ENCODE measurements at places on chromosomes 1 and 21.

DNA sequence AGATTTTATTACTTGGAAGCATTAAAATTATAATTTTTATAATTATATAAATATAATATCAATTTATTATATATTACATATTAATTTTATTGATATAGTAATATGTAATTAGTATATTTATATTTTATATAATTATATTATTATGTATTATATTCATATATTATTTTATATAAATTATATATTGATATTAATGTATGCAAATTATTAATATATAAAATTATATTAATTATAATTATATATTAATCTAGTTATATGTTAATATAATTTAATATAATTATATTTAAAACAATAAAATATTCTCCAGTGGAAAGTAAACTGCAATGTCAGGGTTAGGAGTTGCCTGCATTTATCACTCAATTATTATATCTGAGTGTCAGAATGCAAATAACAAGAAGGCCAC is 48.8 kb downstream of the KCNK2 start:
- no peak for DNase-seq

- no peak for DNase-seq
Measured at GRCh38 chr1:229857585-229857984, 209.5 kb upstream of the GALNT2 start.

GRCh38 chr1:62800281-62800680 is 16.3 kb downstream of the ATG4C start:
- DNase-seq, result no peak

- no peak for DNase-seq
Measured at GRCh38 chr1:101071470-101071891, 45.9 kb upstream of the DPH5 start.

DNA sequence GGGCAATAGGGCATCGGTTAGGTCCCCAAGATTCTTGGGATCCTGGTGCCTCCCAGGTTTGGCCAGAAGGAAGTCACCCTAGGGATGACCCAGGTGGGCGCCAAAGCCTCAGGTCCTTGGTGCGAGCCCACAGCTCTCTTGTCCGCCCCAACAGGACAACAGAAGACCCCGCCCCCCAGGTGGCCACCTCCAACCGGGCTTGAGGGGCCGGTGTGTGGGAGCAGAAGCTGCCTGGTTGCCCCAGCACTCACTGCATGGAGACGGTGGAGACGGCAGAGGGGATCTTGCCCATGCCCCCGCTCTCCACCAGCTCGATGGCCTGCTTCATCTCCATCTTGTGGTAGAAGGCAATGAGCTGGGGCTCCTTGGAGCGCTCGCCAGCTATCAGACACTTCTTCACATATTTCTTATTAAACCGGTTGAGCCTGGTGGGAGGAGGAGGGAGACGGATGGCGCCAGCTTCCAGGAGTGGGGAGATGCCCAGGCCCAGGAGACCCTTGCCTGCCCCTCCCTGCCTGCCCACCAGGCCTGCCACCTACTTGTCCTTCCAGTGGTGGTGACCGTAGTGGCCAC is 52.7 kb downstream of the SLC9A1 start:
- DNase-seq, result no peak

GRCh38 chr1:236282425-236282716 is 613 bp upstream of the ERO1B start:
- DNase-seq, result no peak

GRCh38 chr1:67053535-67053784 is 488 bp downstream of the SLC35D1 start:
- DNase-seq, result no peak

DNA sequence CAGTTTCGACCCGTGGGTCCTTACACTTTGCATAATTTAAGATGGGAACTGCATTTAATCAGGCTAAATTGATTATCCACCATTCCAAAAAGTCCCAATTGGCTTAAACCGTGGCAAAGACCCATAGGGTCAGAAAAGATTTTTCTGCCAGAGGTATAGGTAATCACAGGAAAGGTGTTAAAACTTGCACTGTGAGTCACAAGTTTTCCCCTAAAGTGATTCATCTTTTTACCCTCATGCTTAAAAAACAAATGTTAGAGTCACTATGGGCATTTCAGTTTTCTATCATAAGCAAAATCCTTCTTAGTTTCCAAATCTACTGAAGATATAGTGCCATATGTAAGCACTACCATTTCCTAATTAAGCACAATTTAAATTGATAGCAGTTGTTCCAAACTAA is 1079.8 kb downstream of the ADGRL2 start:
- no peak for DNase-seq

DNA sequence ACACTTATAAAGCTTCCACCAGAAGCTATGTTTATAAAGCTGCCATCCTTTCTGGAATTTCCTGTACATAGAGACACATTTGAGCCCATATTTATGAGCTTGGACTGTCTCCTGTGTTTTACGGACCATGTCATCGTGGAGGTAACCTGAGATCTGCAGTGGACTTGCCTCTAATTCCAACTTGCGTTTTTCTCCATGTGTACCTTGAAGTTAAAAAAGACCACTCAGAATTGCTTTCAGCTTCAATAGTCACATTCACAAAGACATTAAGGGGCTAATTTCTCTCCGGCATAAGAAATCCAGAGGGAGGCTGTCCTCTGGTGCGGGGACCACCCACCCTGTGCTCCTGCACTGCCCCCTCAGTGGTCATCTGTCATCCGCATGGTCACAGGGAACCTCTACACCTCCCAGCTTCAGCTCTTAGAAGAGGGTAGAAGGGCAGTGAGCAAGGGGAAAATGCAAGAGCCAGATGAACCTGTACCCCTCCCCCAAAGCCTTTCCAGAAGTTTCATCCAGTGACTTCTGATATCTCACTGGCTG is 521.4 kb upstream of the CAMK1G start:
- DNase-seq, result no peak

- no peak for DNase-seq
Measured at GRCh38 chr1:211632117-211632807, 43.2 kb downstream of the NEK2 start.

DNA sequence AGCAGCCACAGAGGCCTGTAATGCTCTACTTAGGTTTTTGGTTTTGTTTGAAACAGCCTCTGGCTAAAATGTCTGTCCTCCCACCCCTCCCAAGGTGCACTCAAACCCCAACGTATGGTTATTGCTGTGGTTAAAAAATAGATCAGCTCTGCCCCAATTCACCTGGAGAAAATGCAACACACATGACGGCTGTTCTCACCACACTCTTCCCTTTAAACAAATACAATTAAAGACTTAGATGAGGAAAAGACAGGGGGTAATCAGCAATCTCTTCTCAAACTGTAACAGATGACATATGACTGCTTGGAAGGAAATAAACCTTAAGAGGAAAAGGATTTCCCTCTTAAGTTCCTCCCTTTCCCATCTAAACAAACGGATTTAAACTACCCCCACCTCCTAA is 6.2 kb upstream of the MTMR11 start:
- no peak for DNase-seq

GRCh38 chr1:187928288-187928687 is 1099.5 kb downstream of the PLA2G4A start:
- no peak for DNase-seq

DNA sequence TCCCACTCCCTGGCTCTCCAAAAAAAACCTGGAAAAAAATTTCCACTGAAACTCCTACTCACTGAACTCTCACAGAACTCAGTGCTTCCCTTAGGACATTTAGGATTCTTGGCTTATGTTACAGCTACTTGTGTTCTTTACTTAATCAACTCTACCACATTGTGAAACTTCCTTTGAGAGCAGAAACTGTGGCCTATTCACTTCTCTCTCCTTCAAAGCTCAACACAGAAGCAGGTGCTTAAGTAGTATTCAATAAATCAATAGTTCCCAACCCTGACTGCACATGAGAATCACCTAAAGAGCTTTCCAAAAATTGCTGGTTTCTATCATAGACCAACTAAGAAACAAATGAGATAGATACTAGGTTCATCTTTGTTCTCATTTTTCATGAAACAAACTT is 67.9 kb upstream of the DMRTA2 start:
- peak; percentile 8 for DNase-seq

DNA sequence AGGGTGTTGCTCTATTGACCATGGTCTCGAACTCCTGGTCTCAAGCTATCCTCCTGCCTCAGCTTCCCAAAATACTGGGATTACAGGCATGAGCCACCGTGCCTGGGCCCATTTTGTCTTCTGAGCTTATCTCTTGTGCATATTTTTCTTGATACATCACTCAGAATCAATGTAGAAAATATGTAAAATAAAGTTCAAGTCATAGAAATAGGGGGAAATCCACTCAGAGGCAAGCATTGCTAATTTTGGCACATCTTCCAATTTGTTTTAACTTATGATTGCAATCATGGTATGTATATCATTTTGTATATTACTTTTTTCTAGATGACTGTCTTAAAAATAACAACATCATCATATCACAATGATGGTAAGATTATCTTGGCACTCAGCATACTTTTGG is 21.6 kb downstream of the RIT1 start:
- DNase-seq, result no peak

DNA sequence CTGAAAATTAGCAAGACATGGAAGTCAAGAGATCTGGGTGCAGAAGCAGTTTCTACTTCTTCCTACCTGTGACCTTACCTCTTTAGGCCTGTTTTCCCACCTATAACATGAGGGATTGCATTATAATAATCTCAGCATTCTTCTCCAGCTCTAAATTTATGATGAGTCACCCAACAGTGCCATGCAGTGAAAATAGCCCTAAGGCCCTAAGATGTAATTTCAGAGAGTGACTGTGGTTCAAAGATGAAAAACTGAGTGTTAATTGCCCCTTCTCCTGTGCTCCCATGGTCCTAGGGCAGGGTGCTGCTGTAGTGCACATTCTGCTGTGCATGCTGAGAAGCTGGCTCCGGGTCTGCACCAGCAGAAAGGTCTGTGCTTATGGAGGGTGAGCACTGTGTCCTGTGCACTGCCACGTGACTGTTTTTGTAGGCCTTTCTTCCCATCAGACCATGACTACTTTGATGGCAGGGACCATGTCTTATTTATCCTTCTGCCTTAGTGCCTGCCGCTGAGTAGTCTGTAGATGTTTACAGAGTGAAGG is 29.7 kb downstream of the JUN start:
- DNase-seq, result no peak

DNA sequence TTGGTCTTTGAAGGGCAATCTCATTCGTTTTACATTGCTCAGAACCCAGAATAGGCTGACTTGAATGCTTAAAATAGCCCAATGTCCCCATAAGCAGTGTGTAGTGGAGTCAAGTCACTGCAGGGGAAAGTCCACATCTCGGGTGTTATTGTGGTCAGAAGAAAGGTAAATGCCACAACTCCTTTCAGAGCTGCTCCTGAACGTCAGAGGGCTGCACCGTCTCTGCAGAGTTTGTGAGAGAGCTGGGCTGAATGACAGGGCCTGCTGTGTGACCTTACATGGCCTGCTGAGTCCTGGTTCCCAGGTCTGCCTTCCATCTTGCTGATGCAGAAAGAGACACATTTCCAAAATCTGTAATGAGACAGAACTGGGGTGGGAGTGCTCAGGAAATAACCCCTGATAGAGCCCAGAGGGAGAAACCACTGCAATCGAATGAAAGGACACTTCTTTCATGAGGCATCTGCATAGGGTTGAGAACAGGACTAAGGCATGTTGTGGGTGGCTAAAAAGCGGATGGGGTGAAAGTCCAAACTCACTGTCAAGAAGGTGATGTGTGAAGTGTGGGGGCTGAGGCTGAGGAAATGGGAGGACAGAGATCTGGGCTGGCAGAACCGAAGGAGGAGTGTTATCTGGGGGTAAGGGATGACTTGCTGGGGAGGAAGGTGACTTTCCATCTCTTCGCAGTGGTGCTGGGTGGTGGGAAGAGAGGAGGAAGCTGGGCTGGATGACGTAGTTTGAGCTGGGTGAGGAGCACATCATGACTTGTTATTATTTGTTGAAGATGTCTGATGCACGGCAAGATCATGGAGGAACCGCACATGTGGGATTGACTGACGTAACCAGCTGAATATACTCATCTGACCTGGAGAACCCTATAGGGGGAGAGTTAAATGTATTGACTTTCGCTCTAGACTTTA is 33.7 kb downstream of the XCL2 start:
- no peak for DNase-seq

- no peak for DNase-seq
Measured at GRCh38 chr1:33259879-33260278, 3.6 kb downstream of the ZNF362 start.
